ENCODE measurements at places on chromosomes 12 and 14. TPM values are rescaled to one million over a fixed set of nuclear protein-coding genes. Genes with fewer than 3 reads are reported as not detected.

GRCh38 chr14:56580221-56580711 lies 668 bp downstream of the TMEM260 start:
- DNase-seq, result no peak

LRIG3 gene
- polyA plus RNA-seq, result 33.9 TPM

DNA sequence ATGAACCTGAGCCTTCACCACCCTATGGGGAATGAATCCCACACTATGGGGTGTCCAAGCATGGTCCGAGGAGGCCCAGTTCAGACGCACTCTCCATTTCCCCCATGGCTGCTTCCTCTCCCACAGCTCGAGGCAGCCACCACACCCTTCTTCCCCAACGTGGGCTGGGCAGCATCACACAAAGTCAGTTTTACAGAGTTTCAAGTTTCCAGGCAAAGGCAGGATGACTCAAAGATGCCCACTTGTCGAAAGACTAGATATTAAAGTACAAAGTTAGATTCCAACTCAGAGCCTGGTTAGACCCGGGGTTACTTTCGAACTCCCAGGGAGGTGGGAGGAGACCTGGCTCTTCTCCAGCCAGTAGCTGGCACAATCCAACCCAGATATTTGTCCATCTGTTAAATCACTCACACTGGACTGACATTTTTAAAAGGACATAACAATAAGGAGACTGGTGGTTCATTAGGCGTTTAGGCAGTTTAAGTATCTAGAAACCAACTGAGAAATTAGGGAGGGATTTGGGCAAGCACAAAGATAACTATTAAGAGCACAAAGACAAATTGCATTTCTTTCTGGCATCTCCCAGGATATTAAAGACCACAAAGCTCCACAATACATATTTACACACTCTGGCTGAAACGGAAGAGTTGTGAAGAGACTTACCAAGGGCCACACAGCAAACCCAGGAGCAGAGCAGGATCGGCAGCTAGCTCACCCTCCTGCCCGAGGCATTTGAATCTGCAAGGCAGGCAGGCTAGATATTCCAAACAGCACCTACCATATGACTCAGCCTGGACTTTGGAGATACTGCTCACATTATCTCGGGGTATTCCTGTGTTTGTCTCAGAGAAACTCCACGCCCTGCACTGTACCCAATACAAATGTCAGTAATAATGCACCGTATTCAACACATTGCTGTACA lies 34.8 kb downstream of the TMCC3 start:
- no peak for DNase-seq

DNA sequence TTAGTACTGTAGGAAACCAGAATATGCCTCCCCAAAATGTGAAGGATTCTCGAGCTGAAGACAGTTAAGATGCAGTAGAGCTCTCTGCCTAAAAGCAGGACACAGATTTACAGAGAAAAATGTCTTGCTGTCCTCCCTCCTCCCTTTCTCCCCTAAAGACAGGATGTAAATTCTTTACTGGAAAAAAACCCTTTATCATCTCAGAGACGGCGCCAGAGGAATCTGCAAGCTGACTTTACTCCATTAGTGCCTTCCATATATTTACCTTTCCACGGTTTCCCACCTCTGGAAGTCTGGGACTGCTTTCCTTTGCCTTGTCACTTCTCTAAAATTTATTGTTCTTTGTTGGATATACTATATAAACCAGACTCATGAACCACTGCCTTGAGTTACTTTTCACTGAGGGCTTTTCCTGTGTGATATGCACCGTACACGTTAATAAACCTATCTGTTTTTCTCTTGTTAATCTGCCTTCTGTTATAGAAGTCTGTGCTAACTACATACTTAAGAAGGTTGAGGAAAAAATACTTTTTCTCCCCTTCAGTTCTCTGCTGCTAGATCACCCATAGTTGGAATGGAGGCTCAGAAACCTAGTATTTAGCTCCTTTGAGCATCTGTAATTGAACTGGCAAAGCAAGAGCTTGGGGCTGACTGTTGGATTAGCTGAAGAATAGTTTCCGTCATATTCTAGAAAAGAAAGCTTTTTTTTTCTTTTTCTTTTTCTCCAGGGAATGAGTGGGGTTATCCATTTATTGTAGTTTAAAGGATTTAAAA lies 99.9 kb downstream of the RAD51B start:
- no peak for DNase-seq

CIROP gene
- polyA plus RNA-seq, result 0.07 TPM

- DNase-seq, result no peak
These were observed 141.2 kb downstream of the SYNE2 start for GRCh38 chr14:63993992-63994391.

DNA sequence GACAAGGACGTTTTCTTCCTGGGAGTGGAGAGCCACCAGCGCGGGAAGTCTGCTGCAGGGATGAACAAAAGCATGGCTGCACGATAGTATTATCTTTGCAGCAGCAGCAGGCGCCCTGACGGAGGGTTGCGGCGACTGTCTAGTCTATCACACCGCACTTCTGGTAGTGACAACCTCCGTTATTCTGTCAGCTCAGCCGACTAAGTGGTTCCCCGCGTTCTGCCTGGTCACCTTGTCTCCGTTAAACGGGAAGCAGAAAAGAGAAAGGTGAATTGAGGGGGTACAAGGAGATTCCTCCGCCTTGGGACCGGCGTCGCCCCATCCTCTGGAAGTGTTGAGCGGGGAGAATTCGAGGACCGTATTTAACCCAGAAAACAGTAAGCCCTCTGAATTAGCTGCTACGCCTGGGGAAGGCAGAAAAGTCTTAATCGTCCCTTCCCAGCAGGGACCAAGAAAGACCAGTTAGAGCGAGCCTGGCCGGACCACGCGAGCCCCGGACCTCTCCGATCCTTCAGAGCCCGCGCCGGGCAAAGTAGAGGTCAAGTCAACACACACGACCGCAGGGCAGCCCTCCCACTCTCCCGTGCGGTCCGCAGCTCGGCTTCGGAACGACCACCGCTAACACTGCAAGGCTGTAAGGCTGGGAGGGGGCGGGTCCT lies 536 bp upstream of the DAAM1 start:
- no peak for DNase-seq

MTERF2 gene
- polyA plus RNA-seq, result 4.3 TPM

GRCh38 chr14:78524766-78525165 lies 354.6 kb downstream of the NRXN3 start:
- no peak for DNase-seq

DNA sequence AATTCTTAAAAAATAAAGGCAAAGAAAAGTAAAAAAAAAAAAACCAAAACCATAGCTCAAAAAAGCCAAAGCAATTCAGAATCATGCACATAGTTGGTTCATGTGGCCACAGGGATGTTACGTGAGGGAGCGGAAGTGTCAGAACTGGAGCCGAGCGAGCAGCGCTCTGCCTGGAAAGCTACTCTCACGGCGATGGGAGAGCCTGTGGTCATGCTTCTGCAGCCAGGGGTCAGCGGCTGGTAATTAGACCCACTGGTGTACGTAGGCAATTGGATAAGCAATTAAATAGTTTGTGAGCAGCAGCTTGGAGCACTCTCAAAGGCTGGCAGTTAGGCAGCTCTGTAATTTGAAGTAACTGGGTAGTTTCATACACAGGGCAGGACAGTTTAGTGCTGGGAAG lies 58.1 kb downstream of the TRHDE start:
- peak; percentile 47 for DNase-seq

DNA sequence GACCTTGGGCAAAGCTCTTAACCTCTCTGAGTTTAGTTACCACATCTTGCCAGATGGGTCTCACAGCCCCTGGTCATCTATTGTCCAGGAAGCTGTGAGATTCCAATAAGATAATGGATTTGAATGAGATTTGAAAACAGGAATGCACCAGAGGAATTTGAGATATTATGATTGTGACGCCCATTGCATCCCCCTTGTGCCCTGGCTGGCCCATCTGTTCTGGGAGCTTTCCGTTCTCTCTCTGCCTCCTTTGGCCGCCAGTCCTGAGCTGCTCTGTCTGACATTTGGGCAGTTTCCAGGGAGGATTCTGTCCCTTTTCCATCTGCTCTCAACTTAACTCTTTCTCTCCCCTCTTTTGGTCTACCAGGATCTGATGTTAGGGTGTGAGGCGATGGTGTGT lies 24.6 kb downstream of the SRRM4 start:
- DNase-seq, result no peak

GPR135 gene
- polyA plus RNA-seq, result 1.3 TPM

DNA sequence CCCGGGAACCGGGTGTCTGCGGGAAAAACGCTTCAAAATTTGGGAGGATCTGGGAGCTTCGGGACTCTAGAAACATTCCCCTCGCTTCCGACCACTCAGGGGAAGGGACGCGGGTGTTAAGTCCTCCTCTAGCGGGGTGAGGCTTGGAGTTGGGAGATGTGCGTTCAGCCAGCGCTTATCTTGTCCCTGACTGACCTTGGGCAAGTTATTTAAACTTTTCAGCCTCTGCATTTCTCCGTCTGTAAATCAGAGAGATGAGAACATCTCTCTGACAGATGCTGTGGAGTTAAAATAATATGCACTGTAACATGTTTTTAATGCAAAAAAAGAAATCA lies 76.9 kb upstream of the ANO4 start:
- DNase-seq, result no peak

BHLHE41 gene
- 4.0 TPM for polyA plus RNA-seq

- DNase-seq, result no peak
These were observed 31.7 kb downstream of the GALC start for GRCh38 chr14:87961246-87961645.

GRCh38 chr12:58419196-58419760 lies 477.9 kb downstream of the ATP23 start:
- no peak for DNase-seq

DNA sequence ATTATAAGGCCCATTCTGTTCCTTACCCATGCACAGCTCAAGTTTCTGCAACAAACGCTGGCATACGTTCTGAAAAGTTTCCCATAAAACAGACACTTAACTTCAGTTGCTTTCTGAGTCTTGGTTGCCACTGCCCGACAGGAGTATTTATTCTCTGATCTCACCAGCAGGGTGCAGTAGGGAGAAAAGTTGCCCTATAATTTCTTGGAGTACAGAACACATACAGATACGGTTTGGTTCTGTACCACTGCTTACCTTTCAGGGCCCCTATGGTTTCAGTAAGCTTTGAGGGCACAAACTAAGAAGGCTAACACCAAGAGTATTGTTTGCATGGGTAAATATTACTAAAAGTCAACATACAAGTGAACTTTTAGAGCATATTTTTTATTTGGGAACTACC lies 77.9 kb downstream of the SPATA7 start:
- no peak for DNase-seq

DNA sequence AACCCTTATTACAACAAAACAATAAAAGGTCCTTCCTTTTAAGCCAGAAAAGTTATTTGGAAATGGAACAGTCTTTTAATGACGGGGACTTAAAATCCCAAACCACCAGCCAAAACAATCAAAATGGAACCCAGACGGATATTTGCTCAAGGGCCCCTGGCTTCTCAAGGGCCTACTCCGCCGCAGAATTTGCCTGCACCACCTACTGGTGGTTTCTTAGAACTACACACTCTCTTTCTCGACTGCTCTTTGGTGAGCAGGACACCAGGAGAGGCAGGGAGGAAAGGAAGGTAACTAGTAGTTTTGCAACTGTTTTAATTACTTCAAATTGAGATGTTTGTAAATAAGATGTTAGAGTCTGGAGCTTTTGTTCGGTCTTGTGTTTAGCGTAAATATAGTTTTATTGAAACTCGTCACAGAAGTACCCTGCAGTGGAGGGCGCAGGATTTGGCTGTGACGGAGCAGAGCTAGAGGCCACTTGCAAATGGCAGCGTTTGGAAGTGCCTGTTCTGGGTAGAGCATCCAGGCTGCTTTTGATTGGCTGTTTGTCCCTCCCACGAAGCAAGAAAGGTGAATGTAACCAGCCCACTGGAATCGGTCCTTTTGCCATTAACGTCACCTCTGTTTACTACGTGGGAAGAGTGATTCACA lies 238.5 kb downstream of the CACNA1C start:
- no peak for DNase-seq

- peak; percentile 33 for DNase-seq
These were observed 102.1 kb downstream of the ERGIC2 start for GRCh38 chr12:29278673-29279420.

GYS2 gene
- not detected for polyA plus RNA-seq

GRCh38 chr14:61193476-61193875 lies 87.7 kb downstream of the TMEM30B start:
- no peak for DNase-seq

DNA sequence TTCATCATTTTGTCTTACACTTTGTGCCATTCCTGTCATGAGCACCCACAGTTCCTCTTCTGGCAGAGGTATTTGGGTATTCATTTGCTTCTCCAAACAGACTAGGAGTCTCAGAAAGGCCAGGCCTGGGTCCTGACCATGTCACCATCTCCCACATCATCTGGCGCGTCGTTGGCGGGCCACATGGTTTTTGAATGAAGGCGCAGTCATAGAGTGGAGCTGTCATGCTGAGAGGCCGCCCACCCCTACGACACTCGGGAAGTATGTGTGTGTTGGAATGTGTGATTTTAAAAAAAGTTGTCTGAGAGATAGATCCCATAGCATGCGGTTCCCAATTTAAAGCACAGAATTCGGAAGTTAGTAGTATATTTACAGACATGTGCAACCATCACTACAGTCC lies 15.6 kb upstream of the TTC7B start:
- DNase-seq, result no peak

DNA sequence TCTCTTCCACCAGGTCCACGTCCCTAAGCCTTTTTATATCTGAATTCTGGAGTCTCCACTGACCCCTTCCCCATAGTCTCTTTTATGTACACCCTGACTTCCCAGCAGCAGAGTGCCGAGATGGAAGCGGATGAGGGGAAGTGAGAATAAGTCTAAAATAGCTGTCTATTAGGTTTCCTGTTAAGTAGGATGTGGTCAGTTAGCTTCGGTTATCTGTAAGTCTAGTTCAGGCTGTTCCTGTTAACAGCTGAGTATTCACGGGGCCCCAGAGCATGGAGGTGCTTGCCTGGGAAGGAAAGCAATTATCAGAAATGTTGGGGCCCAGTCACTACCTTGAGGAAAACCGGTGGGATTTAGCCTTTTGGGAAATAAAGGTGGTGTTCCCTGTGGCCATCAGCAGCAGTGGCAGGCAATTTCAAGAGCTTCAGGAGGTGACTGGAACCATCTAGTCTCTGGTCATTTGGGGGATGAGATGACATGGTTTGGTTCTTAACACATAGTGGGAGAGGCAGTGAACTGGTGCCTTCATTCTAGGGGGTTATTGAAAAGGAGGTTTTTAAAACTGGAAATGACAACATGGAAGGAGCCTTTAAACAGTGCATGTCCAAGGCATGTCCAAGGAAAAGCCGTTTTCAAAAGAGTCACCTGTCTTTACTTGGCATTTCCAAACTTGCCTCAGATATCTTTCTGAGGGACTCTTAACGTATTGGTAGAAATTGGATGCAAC lies 21.8 kb downstream of the CHST11 start:
- DNase-seq, result no peak

DNA sequence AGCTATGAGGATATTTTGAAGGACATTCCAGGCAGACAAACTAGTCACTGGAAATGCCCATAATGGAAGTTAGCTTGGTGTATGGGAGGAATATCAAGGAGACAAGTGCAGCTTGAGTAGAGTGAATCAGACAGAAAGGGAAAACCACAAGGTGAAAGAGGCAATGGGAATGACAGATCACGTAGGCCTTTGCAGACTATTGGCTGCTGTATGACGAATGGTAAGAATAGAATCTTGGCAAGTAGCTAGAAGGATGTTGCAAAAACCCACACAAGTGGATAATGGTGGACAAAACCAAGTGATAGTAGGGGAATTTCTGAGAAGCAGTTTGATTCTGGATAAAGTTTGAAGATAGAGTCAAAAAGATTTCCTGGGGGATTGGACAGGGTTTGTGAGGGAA lies 196.9 kb upstream of the NOVA1 start:
- no peak for DNase-seq

GRCh38 chr12:44369998-44370397 lies 506.1 kb downstream of the NELL2 start:
- DNase-seq, result no peak

GRCh38 chr12:122028165-122028904 lies 6.7 kb downstream of the BCL7A start:
- no peak for DNase-seq

IKZF4 gene
- polyA plus RNA-seq, result 1.9 TPM

LMO3 gene
- not detected for polyA plus RNA-seq
